SW480 (cell line): ENCODE measurements at places on chromosomes 11 and 22.

DNA sequence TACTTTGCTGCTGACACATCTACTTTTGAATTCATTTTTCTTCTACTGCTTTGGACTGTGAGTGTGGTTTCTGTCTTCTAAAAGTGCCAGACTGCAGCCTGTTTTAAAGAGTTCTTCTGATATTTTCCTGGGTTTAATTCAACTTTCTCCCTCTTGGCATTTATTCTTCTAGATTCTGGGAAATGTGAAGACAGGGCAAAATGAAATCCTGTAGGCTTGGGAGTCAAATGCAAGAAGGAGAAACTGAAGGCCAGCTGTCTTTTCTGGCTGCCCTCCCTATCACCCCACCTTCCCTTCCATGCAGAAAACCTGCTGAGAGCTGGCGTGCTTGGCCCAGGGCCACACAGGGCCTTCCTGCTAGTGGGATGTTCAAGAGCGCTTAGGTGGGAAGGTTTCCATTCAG, 7.6 kb downstream of the ZNF70 start:
- DNase-seq = no peak

DNA sequence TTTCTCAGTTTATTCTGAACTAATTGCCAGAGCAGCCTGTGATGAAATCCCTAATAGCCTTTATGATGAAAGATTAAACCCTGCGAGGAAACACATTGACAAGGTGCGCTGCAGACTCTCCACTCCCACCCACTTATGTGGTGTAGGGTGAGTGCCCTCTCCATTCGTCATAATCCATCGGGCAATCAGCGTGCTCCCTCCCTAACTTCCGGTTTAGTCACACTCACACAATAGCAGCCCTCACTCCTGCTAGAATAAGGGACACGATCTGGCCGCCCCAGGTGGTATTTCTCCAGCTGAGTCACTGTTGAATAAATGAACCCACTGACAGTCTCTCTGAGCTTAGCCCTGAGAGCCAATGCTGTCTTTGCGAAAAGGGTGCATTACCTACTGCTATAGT, 188.3 kb downstream of the OPCML start:
- peak; percentile 97 for DNase-seq

GRCh38 chr11:63621071-63621470, 6.8 kb upstream of the PLAAT3 start:
- DNase-seq = no peak

- DNase-seq = no peak
Observed at GRCh38 chr22:36443198-36443770, 38.2 kb downstream of the TXN2 start.

GRCh38 chr11:121592708-121593107, 139.9 kb upstream of the SORL1-AS1 start:
- DNase-seq = no peak

DNA sequence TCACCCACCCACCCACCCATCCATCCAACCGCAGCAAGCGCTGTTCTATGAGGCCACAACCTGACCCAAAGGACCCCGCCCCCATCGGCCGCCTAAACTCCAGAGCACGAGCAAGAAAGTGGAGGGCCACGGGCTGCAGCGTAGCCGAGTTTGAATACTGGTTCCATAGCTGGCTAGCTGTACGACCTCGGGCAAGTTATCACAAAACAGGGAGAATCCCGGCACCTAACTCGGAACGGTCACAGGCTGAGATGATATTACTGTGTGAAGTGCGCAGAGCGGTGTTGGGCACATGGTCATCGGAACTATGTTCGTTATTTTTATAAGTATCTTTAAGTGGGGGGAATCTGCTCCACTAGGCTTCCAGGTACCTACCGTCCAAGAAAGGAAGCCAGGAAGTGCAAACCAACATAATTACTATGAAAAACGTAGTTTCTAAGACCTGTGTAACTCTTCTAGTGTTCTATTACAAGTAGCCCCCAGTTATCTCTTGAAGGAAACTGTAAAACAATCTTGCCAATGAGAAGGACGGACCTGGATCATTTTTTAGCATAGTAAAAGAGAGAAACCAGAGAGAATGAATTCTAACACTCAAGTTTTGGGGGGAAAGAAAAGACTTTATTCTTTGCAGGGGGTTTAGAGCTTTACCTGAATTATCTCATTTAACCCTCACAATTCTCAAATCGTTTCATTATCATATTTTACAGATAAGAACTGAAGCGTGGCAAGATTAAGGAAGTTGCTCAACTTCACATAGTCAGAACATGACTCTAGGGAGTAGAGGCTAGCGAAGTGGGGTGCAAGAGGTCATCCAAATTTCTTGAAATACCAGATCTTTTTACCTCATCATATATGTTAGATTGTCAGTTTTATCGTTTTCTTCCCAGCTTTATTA, 663 bp upstream of the BUD13 start:
- no peak for DNase-seq

DNA sequence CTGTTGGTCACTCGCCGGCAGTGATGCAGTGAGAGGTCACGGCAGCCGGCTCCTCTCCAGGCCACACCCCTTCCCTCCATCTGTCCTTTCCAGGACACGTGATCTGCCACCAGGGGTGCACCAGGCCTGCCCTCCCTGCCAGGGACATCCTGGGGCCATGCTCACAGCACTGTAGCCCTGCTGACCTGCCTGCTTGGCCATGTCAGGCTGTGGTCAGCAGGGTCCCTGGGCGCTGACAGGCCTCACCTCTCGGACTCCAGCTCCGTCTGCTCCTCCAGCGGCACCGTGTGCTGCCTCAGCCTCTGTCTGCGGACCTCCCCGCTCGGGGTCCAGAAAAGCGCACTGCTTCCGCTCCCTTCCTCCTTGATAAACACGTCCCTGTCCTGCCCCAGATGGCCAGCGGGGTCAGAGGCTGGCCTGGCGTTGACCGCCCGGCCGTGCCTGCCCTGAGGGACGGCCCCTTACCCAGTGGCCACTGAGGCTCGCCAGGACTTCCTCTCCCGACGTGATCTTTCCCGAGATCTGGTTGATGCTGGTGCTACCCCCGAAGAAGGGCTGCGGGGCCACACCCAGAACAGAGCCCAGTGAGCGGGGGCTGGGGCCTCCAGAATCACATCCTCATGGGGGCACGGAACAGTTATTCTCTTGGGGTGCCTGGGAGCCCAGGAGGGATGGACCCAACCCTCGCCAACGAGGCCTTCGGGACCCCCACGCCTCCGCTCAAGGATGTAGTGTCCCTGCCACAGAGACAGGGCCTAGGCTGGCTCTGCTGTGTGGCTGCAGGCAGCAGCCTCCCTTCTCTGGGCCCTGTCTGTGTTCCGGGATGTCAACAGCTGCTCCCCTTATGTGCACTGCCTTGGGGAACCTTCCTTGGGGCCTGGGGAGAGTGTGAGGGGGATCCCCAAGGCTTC, 36.3 kb upstream of the CARS1 start:
- no peak for DNase-seq

- DNase-seq = peak; percentile 23
Observed at GRCh38 chr22:28012832-28013460, 93.9 kb upstream of the PITPNB start.

DNA sequence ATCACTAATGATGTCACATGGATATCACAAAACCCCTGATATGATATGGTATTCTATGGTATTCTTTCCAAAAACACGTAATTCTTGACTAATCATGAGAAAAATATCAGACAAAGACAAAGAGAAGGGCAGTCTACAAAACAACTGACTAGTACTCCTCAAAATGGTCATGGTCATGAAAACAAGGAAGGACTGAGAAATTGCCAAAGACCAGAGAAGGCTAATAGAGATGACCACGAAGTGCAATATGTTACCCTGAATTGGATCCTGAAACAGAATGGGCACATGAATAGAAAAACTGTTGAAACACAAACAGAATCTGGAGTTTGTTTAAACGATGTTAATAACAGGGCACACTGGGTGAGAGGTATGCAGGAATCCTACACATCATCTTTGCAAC, 10.2 kb downstream of the CKAP5 start:
- DNase-seq = no peak
